ENCODE measurements at places on chromosomes 11 and 22.

GRCh38 chr11:33735271-33736147 lies 714 bp downstream of the CD59 start:
- peak; percentile 66 for DNase-seq

DNA sequence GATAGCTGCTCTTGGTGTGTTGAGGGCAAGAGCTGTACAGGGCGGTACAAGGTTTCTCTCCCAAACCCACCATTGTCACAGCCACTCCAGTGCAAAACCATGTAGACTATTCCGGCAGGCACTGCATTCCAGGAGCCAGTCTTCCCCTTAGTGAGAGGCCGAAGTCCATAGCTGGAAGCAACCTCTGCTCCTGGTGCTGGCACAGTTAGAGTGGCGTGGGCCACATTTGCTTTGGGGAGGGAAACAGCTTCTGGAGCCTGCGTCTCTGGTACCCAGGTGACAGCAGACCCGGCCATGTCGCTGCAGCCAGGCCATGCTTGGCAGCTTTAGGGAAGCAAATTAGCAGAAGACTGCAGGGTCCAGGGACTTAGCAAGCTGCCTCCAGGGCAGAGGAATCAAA lies 788.0 kb downstream of the BRD1 start:
- no peak for DNase-seq

- no peak for DNase-seq
These were observed 53.3 kb upstream of the ARFGAP3 start for GRCh38 chr22:42910221-42910942.

DNA sequence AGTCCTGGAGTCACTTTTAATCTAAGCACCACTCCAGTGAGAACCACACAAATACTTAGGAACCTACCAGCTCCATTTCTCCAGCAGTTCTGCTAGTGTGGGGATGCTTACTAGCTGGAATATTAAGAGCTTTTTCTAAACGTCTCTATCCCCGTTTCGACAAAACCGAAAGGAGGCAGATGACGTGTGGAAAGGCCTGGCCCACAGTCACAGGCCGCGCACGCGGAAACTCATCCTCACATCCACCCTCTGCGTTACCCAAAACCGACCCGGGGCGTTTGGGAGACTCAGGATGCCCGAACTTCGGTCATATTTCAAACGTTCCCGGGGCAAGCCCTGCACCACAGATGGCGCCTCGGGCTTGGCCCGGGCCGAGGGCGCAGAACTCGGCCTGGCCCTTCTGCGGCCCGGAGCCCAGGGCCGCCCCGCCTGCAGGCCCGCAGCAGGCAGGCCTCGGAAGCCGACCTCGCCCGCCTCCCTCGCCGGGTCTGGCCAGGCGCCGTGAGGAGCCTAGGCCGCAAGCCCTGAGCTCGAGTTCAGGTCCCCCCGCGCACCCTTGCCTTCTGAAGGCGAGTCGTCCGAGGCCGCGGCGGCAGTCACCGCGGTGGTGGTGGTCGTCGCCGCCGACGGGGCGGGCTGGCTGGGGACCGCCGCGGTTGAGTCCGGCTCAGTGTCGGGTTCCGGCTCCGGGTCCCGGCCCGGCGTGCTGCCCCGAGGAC lies 473 bp downstream of the FNBP4 start:
- DNase-seq, result peak; percentile 86

- DNase-seq, result no peak
These were observed 231.9 kb upstream of the ISX start for GRCh38 chr22:34834059-34834458.

DNA sequence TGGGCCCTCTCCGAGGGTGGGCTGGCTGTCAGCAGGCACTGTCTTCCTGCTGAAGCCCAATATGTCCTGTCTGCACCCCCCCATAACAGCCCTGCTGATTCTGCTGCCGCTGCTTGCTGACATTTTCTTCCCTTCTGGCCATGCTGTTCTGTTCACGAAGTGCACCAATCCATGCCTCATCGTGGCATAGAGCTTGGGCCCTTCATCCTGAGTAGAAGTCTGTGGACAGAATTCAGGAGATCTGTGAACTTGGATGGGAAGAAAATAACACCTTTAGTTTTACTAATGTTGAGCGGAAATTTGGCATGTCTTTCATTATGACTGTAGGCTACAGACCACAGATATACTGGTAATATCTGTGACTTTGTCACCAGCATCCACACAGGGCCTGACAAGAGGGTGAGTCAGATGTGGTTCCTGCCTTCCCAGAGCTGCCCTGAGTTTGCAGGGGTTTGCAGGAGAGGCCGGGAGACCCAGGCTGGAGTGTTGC lies 14.1 kb upstream of the KIAA0930 start:
- DNase-seq, result no peak

GRCh38 chr11:34226210-34226609 lies 120.8 kb downstream of the NAT10 start:
- no peak for DNase-seq

- no peak for DNase-seq
These were observed 27.9 kb upstream of the PDE2A start for GRCh38 chr11:72702096-72702495.

DNA sequence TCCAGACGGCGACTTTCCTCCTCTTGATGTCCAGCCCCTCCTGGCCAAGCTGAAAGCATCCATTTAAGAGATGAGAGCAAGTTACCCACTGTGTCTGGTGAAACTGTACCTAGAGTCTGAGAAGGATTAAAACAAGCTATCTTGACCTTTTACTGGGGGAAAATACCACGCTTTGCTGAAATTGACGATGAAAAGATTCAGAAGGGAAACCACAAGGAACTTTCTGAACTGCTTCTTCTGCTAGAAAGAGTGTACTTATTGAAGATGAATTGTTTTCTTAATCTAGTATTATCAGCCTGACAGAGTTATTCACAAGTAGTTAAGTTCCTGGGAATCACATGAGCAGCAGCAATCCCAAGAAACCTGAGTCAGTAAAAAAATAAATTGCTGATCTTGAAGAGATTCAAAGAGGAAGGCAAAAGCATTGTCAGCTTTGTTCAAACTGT lies 13.1 kb upstream of the MS4A6A start:
- no peak for DNase-seq

DNA sequence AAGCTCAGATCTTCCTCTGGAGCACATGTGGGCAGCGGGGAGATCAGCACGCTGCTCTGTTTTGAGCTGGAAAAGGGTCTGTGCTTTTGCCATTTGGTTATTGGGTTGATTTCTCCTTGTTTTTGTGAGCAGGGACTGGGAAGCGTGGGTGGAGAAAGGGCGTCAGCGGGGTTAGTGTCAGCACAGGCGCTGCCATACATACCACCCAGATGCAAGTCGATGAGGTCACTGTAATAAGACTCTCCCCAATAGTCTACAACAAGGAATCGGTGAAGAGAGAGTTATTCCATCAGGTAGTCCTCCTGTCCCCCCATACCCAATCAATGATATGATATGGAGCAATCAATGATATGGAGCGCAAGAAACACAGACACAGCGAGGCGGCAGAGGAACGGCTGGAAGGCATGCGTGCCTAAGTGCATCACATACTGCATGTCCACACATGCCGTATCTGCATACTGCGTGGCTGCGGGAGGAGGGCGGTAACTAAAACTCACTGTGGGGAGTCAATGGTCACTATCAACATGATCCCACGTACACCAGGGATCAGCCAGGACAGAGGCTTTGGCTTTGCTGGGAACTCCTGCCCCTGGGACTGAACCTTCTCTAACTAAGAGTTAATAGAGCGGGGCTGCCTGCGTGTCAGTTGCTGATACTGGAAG lies 29.5 kb upstream of the BID start:
- DNase-seq, result no peak
